ENCODE measurements at places on chromosomes 4 and X.

DNA sequence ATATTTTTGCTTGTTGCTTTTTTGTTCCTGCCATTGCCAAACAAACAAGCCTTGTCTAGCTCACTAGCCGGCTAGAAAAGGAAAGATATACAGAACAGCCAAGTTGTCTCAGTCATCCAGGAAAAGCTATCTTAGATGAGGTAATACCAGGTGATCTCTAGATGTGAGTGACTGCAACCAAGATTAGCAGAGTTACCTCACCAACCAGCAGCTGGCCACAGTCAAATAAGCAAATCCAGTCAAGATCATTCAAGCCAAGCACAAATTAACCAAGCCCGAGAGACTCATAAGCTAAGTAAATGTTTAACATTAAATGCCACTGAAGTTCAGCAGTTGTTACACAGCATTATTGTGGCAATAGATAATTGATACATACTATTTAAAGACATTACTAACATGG, 108.6 kb downstream of the CENPC start:
- DNase-seq: no peak

DNA sequence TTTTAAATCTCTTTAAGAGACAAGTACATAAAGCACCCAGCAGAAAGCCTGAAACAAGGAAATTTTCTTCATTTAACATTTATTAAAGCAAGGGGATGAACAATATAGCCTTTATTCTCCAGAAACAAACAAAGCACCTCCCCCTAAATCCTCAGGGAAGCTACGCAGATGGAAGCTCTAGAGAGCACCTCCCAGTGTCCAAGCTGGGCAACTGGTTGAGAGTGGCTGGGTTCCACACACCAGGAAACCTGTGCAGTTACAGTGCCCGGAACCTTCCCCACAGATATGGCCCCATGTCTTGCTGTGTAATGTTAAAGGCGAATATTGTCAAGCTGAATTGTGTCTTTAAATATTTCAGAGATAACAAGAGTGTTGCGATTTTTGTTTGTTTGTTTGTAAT, 8.9 kb upstream of the TRIML1 start:
- no peak for DNase-seq

DNA sequence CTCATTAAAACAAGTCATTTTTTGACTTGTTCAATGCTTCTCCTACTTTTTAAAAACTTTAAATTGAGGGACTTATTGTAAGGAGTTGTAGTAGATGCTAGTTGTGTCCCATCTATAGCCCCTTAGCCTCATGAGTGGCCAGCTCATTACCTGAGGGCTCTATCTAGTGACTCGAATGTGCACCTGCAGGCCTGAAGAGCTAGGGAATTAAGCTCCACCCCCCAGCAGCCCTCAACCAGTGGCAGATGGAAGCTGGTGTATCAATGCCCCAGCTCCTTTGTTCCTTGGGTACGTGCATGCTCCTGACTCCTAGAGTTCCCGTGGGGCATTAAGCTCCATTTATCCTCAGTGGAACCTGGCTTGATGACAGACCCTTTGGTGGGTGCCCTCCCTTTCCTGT, 146.7 kb upstream of the FAM9B start:
- DNase-seq: no peak

GRCh38 chr4:159150821-159151390, 48.0 kb downstream of the RAPGEF2 start:
- no peak for DNase-seq

DNA sequence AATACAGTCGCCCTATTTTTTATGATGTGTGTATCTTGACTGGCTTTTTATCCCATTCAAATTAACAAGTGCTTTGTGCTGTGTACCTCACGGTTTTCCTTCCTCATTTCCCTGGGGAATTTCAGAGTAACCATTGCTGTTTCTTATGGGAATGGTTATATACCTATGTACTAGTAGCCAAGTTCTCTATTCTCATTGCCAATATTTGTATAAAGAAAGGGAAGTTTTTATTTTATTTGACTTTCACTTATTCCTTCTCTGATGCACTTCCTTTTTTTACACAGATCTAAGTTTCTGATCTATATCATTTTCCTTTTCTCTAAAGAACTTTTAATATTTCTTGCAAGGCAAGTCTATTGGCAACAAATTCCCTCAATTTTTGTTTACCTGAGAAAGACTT, 181.3 kb downstream of the SOWAHB start:
- DNase-seq: no peak

DNA sequence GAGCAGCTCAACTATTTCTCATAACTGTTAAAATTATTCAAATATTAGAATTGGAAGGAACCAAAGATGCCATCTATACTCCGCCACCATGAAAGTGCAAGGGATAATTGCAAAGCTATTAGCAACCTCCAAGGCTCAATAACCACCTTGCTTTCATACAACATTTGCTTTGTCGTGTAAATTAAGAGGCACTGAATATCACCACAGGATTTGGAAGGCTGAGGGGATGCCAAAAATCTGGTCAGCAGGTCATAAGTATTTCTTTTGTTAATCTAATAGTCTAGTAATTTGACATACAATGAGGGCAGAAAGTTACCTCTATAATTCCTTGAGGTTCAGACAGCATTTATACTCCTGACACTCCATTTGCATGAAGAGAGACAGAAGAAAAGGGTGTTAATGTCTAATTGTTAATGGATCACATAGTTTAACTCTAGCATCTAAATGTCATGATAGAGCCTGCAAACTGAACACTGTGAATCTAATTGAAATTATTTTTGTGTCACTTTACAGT, 200.9 kb upstream of the DIAPH2 start:
- no peak for DNase-seq

DNA sequence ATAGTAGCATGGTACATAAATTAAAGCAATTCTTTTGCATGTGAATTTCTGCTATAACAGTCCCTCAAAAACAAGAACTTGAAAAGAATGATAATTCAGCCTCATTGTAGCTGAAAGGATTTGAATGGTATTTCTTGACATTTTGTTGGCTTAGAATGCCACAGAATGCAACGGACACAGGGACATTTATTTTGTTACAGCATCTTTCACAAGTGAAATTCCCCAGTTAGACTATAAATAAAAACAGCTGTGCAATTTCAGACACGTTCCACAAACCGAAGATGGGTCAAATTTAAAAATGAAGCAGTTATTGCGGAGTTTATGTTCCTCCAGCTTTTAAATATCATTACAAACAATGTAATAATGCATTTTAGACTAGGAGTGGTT, 82.8 kb upstream of the AMELX start:
- no peak for DNase-seq

DNA sequence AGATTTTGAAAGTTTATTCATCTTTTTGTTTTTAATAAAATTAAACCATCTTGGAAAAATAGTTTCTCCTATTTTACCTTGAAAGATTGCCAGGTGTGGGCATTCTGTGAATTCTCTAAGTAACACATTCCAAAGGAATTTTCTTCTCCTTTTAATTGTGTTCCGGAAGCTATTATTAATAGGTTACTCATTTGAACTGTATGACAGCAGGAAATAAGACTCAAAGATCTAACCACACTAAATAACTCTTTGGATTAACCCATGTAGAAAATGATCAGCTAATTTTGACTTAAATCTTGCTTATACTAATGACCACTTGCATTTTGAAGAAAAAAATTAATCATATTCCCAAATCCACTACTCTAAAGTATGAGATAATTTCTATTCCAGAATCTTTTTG, 17.6 kb upstream of the CCNI start:
- no peak for DNase-seq

- DNase-seq: no peak
These were observed 150.1 kb upstream of the NEIL3 start for GRCh38 chr4:177159600-177159999.

GRCh38 chrX:22206781-22207180, 65.9 kb upstream of the CBLL2 start:
- DNase-seq: no peak

DNA sequence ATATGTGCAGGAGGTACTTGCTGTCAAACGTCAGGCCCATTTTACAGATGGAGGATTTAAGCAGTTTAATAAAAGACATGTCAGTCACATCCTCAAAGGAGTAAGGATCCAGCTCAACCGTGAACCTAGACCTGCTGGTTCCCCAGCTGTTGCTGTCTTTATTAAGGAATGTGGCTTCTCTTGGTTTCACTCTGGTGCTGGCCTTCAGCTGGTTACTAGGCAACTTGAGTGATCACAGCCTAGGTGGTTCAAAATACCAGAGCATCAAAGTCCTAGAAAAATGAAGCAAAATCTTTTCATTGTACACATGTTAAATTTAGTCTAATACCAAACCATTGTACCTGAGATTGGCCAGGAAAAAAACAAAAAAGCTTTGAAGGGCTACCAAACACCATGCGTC, 32.7 kb upstream of the GLRA2 start:
- DNase-seq: no peak

DNA sequence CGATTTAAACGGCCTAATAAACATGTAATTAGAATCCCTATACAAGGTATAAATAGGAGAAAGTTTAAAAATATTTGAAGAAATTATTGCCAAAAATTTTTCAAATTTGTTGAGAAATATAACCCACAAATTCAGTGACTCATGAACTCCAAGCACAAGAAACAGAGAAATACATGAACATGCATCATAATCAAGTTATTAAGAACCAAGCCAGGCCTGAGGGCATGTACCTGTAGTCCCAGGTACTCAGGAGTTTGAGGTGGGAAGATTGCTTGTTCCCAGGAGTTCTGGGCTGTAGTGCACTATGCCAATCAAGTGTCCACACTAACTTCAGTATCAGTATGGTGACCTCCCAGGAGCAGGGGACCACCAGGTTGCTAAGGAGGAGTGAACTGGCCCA, 341.9 kb downstream of the CAMK2D start:
- no peak for DNase-seq

GRCh38 chrX:2708592-2709188, 17.6 kb downstream of the CD99 start:
- no peak for DNase-seq

GRCh38 chrX:53441531-53442321, 7.6 kb upstream of the HSD17B10 start:
- DNase-seq: peak; percentile 86

- DNase-seq: no peak
These were observed 152.7 kb downstream of the C4orf33 start for GRCh38 chr4:129248621-129249020.
